Skin of body (tissue), 3 donors: ENCODE measurements at places on chromosomes 1 and 21. TPM values are rescaled to one million over a fixed set of nuclear protein-coding genes. Genes with fewer than 3 reads are reported as not detected.

HSPG2 gene
- 121 TPM for total RNA-seq

KRTAP10-8 gene
- total RNA-seq: not detected

TEDDM1 gene
- total RNA-seq: not detected

LGALS8 gene
- 90.4 TPM for total RNA-seq

USH2A gene
- under 0.01 TPM for total RNA-seq

HCN3 gene
- 1.7 TPM for total RNA-seq

TNFRSF14 gene
- total RNA-seq: 18.1 TPM

CD84 gene
- total RNA-seq: 3.8 TPM

TCHHL1 gene
- 17.4 TPM for total RNA-seq

PPIE gene
- 26.0 TPM for total RNA-seq

KCNE1 gene
- 3.4 TPM for total RNA-seq

COL8A2 gene
- 10.7 TPM for total RNA-seq

LSS gene
- 59.4 TPM for total RNA-seq

SPATA45 gene
- total RNA-seq: 0.89 TPM

KRTAP19-6 gene
- not detected for total RNA-seq

EFNA4 gene
- 9.0 TPM for total RNA-seq

PDPN gene
- 5.3 TPM for total RNA-seq

CACNA1S gene
- total RNA-seq: 5.3 TPM

CLDN17 gene
- total RNA-seq: 1.1 TPM

NES gene
- total RNA-seq: 54.7 TPM

TFAP2E gene
- 0.59 TPM for total RNA-seq

KMO gene
- total RNA-seq: 0.10 TPM

SLC9C2 gene
- total RNA-seq: not detected

NEK2 gene
- 8.9 TPM for total RNA-seq

PADI4 gene
- total RNA-seq: 10.4 TPM

LCE1B gene
- total RNA-seq: 1.9 TPM

SYT11 gene
- 10.9 TPM for total RNA-seq

APCS gene
- total RNA-seq: not detected

SLFNL1 gene
- 0.30 TPM for total RNA-seq

EPHB2 gene
- total RNA-seq: 13.6 TPM

FAM151A gene
- total RNA-seq: not detected

TRAPPC3 gene
- 35.7 TPM for total RNA-seq

ANKRD35 gene
- 12.9 TPM for total RNA-seq

GBP7 gene
- total RNA-seq: not detected

GJA5 gene
- 5.3 TPM for total RNA-seq

SPRR1B gene
- 22.3 TPM for total RNA-seq

BMP8B gene
- total RNA-seq: 2.0 TPM

OR2L13 gene
- not detected for total RNA-seq

BSND gene
- total RNA-seq: not detected
